ENCODE measurements at places on chromosomes 6 and 20.

- DNase-seq: no peak
Measured at GRCh38 chr6:165573671-165574070, 89.4 kb downstream of the PDE10A start.

- DNase-seq: no peak
Measured at GRCh38 chr6:163782436-163783003, 368.0 kb downstream of the QKI start.

DNA sequence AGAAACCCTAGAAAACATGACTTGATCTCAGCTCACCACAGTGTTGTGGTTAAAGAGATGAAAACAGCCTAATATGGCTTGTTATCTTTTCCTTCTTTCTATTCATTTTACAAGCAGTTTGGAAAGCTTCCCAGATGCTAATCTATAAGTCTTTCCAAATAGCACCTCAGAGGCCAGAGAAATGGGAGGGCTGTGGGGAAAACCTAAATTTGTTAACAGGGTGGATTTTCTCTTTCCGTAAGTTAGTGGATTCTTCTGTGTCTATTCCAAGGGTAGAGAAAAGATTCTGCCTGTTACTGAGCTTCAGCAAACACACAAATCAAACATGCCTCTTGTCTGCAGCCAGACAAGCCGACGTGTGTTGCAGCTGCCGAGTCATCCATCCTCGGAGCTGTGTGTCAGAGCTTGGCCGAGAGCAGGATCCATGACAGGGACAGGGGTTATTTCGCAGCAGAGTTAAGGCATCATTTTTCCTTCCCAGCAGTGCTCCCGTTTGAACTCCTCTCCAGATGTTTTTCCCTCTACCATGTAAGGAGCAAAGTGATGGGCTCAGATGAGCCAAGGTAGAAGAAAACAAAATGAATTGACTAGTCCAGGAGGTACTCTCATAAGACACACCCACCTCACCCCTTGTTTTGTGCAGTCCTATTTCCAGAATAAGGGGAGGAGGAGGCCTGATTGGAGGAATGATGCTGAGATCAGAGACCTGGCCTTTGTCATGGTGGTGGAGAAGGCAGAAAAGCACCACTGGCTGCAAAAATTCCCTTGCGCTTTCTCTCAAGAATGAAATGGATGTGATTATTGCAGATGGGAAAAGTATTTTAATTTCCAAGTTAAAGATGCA is 560.0 kb downstream of the C6orf118 start:
- DNase-seq: no peak

- no peak for DNase-seq
Measured at GRCh38 chr6:121584586-121585369, 149.3 kb downstream of the GJA1 start.

DNA sequence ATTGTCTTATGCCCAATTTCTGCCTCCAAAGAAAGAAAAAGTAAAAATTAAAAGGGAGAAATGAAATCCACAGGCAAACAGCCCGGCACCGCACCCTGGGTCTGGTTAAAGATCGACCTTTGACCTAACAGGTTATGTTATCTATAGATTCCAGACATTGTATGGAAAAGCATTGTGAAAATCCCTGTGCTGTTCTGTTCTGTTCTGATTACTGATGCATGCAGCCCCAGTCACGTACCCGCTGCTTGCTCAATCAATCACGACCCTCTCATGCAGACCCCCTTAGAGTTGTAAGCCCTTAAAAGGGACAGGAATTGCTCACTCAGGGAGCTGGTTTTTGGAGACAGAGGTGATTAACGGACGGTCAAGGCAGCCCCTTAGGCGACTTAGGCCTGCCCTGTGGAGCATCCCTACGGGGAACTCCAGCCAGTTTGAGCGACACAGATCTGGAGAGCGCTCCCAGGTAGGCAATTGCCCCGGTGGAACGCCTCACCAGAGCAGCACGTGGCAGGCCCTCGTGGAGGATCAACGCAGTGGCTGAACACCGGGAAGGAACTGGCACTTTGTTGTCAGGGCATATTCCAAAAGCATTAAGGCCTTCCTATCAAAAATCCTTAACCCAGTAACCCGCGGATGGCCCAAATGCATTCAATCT is 12.0 kb upstream of the HFE start:
- DNase-seq: no peak

- no peak for DNase-seq
Measured at GRCh38 chr6:22681761-22682160, 112.4 kb downstream of the HDGFL1 start.

GRCh38 chr6:105753207-105753606 is 332.9 kb upstream of the PRDM1 start:
- no peak for DNase-seq

- DNase-seq: no peak
Measured at GRCh38 chr20:57851025-57851682, 141.3 kb upstream of the PMEPA1 start.

DNA sequence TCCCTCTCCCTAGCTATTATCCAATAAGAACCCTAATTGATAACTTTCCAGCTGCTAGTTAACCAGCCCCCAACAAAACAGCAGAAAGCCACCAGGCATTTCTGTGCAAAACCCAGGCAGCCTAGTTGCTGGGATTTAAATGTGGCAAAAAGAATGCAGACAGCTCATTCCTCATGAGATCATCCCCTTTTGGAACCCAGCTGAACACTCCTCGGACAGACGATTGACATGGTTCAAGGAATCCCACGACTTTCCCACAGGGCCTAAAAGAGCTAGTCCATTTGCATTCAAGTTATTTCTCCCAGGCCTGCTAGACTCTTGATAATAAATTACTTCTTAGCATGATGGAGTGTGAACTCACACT is 24.0 kb downstream of the JAG1 start:
- DNase-seq: no peak

- DNase-seq: no peak
Measured at GRCh38 chr20:41623625-41624375, 5.6 kb upstream of the CHD6 start.

- no peak for DNase-seq
Measured at GRCh38 chr6:99967052-99967451, 27.0 kb downstream of the MCHR2 start.

- no peak for DNase-seq
Measured at GRCh38 chr6:169887529-169888140, 136.2 kb downstream of the ERMARD start.

GRCh38 chr6:26524722-26525370 is 13.3 kb upstream of the HMGN4 start:
- DNase-seq: no peak

GRCh38 chr6:133341607-133342158 is 100.5 kb downstream of the EYA4 start:
- no peak for DNase-seq

DNA sequence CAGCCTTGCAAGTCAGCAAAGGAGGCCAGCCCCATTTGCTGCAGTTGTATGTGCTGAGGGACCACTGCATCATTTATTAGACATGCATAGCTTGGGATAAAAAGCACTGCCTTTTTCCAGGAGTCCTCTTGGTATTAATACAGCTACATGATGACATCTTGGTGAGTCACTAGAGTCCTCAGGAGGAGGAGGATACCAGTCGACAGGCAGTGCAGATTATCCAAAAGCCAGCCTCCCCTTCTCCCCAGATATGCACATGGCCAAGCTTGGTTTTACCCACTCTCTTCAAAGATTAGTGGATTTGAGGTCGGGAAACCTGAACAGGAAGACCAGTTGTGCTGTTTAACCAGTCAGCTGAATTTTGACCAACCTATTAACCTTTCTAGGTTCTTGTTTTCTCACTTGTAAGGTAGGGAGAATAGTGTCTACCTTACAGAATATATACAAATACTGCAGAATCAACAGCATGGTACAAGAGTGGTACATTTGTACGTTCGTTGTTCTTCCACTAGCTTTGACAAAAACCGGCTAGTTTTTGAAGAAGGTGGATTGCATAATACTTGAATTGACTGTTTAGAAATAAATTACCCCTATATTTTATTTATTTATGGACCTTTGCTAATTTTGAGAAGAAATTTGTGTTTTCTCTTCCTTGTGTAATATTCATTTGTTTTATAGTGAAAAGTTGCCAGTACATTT is 31.9 kb downstream of the VAPB start:
- no peak for DNase-seq

DNA sequence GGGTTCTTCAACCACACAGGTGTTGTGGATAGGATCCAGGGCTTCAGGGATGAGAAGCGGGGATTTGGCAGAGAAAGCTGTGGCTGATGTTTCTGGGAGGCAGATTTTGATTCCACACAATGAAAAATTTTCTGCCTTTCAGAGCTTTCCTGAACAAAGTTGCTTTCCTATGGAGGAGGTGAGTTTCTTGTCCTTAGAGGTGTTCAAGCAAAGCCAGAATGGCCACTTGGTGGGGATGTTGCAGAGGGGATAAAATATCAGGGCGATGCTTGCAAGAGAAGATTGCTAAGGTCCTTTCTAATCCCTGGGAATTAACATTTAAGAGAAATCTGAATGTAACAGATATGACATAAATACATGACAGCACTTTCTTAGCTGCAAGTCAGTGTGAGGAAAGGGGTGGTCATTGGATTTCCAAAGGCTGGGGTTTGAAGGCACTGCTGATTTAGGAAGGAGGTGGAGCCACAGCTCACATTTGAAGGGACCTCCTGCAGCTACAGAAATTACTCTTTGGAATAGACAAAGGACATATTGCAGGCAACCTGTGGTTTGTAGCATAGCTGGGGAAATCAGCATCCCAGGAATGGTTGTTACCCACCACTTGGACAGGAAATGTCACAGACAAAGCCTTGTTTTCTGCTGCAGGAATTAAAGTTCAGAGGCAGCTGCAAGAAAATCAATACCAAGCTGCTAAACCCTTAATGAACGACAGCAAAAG is 271.1 kb upstream of the CHD6 start:
- peak; percentile 1 for DNase-seq

DNA sequence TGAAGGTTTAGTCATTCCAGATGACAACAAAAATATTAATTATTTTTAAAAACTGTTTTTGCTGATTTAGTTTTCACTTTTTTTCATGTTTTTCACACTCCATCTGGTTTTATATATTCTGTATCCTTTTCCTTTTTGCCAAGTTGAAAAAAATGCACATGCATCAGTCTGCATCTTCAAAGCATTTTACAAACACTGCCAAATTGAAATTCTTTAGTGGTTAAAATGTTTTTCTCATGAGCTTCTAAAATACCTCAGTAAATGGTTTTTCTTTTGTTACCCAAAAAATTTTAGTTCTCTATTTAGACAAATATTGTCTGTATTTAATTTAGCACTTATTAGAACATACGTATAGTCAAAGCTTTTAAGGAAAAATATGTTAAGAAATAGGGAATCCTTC is 386.9 kb upstream of the HSF2 start:
- no peak for DNase-seq

DNA sequence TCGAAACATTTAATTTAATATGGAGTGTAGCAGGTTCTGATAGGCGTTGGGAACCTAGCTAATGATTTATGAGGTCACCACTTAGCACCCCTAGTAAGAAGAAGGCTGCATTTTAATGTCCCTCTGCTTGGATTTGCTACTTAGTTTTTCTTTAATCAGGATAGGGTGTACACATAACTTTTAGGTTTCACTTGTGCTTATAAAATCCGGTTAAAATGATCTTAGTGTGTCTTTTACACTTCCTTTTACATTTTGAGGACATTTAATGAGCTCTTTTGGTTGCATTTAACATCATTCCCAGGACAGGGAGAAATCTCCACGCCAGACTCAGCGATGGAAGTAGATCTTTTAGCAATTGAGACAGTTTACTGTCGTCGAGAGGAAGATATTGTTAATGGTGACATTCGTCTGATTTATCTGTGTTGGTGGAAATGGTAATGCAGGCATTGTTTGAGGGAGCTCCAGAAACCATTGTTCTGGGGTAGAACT is 5.6 kb downstream of the TFAP2A start:
- no peak for DNase-seq

DNA sequence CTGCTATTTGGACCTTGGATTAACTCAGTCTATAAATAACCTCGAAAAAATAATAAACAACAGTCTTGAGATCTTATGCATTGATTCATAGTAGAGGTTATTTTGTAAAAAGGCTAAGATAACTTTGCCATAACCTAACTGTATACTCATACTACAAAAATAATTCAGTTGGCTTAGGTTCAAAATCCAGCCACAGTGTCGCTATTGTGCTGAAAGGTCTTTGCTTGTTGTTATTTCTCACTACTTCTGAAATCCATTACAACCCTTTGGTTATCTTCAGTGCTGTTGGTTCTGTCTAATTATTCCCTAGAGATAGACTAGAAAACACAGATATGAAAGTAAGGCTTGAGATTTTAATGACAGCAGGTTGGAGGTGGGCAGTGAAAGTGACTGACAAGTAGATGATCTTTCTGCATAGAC is 74.4 kb downstream of the MKKS start:
- DNase-seq: no peak

GRCh38 chr6:149342525-149342924 is 25.0 kb downstream of the TAB2 start:
- no peak for DNase-seq

- DNase-seq: no peak
Measured at GRCh38 chr20:64180673-64181072, 16.4 kb downstream of the MYT1 start.

- DNase-seq: no peak
Measured at GRCh38 chr6:28239636-28240035, 12.4 kb downstream of the ZKSCAN4 start.

DNA sequence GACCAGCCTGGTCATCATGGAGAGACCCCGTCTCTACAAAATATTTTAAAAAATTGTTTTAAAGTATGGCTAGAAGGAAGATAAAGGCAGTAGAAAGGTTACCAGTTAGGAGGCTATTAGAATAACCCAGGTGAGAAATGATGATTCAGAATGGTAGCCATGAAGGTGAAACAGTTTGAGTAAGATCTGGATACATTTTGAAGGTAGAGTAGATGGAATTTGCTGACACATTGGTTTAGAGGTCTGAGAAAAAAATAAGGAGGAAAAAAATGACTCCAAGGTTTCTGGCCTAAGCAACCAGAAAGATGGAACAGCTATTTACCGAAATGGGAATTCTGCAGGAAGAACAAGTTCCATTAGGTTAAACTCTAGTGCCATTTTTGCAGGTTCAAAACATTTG is 167.9 kb upstream of the TAB2 start:
- DNase-seq: no peak

GRCh38 chr20:9510911-9511310 is 3.5 kb upstream of the LAMP5 start:
- DNase-seq: no peak

DNA sequence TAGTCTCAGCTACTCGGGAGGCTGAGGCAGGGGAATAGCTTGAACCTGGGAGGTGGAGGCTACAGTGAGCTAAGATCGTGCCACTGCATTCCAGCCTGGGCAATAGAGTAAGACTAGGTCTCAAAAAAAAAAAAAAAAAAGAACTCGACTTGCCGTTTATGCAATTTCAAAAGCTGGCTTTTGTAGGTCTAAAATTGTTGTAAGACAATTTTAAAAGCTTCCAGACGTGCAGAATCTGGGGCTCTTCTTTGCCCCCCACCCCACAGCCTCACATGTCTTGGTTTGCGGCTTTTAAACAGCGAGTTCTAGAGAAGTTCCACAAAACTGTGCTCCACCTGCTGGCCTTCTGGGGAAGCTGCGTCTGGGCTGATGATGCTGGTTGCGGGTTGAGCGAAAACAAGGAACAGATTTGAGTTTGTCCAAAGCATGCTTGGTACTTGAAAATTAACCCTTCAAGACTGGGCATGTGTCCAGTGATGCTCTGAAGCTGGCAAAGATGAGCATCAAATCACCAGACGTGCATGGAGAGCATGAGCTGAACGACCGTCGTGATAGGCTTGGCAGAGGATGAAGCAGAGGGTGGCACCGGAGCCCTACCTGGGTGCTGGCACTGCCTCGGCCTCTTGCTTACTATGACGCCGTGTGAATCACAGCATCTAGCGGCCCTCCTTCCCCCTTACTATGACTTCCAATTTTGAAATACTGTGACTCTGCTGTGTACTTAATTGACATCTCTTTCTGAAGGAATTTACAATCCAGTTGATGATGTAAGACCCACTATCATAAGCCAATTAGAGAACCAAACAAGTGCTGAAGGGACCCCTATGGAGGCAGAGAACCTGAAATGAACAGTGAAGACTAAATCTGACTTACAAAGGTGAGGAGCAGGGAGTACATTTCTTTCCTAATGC is 171.4 kb downstream of the GMPR start:
- DNase-seq: peak; percentile 30
